GM12891 (cell line): ENCODE measurements at places on chromosomes 1 and 21.

DNA sequence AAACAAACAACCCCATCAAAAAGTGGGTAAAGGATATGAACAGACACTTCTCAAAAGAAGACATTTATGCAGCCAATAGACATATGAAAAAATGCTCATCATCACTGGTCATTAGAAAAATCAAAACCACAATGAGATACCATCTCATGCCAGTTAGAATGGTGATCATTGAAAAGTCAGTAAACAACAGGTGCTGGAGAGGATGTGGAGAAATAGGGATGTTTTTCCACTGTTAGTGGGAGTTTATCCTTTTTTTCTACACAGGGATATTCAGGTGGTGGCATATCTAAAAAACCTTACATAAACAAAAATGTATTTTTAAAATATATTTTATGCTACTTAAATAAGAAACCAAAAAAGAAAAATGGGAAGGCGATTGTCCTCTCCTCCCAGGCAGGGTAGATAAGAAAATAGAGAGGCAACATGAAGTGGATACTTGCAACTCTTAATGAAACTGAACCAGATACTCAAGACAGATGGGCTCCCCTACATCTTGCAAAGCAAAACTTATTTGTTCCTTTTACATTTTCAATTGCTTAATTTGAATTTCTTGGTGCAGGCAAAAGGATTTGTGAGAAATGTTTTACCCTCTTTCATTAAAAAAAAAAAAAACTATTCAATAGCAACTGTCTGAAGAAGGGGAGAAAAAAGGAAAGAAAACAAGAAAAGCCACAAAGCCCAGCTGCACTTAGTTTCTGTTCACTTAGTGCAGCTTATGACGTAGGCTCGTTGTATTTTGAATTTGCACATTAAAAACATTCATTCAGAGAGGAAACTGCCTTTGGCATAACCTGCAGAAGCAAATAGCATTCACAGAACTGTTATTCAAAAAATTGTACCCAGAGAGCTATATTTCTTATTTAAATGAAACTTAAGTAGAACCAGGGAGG lies 36.9 kb upstream of the RGS1 start:
- no peak for DNase-seq

DNA sequence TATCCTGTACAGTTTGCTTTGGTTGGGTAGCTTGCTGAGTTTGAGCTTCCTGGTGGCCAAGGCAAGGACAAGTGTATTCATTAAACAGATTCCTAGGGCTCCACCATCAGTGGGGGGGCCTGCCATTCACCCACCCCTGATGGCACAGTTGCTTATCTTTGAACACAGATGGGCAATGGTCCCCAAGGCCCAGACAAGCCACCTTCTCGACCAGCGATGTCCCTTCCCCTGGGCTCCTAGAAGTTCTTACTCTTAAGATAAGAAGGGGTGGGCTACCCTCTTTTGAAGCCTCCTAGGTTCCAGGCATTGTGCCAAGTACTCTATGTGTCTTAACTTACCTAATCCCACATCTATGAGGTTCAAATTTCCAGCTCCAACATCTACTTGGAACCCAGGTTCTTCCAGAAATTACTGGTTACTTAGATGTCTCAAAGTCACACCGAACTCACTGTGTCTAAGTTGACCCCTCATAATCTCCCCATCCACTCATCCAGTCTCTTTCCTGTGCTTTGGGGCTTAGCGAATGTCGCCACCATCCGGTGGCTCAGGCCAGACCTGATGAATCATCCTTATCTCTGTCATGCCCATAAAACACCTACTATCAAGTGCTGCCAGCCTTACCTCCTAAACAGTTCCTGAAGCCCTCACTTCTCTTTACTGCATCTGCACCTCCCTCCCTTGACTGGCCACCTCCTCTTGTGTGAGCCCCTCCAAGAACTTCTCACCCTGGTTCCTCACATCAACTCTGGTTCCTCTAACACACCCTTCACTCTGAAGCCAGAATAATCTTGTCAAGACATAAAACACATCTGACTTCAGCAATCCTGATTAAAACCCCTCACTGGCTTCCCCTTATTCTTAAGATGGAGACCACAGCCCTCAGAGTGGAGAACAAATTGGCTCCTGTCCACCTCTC lies 50.1 kb downstream of the KLHDC7A start:
- no peak for DNase-seq

DNA sequence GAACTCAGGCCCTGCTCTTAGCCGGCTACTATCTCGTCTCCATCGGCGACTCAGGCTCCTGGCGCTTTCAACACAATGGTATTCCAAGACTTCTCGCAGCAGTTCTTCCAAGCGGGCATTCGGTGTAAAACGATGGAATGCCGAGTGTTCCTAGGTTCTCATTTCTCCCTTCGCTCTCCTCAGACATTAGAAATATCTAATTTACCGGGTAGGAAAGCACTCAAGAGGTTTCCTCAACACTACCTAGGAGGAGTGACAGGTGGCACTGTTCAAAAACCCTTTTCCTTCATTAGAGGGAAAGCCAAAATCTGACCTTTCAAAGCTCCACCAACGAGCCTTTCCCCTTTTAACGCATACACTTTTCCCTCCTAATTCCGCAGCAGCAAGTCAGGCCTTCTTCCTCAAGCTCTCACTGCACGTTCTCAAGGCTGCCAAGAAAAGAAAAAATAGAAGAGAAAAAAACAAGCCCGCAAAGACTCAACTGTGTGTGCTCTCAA lies 601 bp downstream of the UBE2G2 start:
- peak; percentile 57 for DNase-seq

DNA sequence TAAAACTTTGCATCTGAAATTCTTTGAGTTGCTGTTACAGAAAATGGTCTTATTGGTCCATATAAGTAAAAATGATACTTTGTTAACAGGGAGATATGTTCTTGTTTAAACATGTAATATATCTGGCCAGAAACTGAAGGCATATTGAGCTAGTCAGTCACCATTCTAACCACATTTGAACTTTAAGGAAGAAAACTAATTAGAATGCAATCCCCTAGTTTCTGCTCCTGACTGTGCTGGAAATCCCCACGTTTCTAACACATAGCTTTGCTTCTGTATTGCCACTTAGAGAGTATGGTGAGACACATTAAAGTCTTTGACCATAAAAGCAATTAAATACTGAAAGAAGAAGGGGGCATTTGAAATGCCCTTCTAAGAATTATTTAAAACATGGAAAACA lies 32.1 kb upstream of the HIVEP3 start:
- no peak for DNase-seq

DNA sequence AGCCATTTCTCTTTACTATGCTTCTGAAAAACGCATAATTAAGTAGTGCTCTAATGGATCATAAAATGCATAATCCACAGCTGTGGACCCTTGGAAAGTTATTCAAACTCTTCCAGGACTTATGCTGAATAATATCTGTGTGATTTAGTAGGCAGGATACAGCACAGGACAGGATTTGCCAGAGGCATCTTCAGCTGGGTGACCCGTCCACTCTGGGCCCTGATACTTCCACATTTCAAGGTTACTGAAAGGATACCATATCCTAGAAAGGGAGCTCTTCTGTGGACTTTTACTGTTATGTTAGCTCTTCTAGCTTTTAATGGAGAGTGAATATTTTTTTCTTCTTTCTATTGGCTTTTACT lies 49.6 kb downstream of the MAP10 start:
- no peak for DNase-seq

GRCh38 chr1:84174051-84174556 lies 30.0 kb downstream of the PRKACB start:
- no peak for DNase-seq

GRCh38 chr1:241654019-241654418 lies 1.9 kb downstream of the WDR64 start:
- no peak for DNase-seq

DNA sequence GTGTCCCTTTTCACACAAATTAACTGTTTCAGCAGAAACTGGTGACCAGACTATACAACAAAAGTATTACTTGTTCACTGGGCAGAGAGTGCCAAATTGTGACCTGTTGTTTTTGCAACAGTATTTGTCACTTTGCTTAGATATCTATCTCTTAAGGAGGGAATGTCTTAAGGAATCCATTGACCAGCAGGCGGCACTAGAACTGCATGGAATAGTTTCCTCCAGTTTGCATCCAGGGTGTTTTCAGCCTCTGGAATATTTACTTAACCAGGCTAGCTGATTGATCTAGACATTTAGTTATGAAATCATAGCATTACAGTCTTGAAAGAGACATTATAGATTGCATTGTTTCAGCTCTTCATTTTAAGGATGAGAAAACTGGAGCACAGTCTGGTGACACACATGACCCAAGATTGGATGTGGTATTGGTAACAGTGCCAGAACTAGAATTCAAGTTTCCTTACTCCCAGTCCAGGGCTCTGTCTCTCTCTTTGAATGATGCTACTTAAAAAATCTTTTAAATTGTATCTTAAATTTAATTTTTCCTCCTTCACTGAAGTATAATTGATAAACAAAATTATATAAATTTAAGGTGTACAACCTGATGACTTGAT lies 16.9 kb downstream of the RPTN start:
- no peak for DNase-seq

- no peak for DNase-seq
These were observed 528.5 kb downstream of the ADGRL2 start for GRCh38 chr1:82329226-82329625.

DNA sequence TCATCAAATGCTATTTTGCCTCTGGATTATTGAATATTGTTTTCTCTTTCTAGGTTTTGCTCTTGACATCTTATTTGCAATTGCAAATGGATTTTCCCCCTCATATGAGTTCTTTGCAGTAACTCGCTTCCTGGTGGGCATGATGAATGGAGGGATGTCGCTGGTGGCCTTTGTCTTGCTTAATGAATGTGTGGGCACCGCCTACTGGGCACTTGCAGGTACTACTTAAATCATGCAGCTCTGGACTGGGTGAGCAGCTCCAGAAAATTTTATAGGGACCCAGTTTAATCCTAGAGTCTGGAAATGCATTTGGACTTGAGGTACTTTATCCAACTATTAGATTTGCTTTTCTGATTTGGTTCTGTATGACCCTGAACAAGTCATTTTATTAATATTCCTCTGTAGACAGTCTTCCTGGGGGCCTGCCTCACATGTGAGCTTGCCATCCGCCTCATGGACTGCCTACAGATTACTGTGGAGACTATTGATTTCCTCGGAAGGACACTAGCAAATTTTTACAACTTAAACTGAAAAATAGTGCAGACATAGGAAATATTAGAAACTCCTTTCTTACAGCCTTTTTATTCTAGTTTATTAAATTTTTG lies 44.5 kb downstream of the SLC22A15 start:
- DNase-seq = peak; percentile 38

DNA sequence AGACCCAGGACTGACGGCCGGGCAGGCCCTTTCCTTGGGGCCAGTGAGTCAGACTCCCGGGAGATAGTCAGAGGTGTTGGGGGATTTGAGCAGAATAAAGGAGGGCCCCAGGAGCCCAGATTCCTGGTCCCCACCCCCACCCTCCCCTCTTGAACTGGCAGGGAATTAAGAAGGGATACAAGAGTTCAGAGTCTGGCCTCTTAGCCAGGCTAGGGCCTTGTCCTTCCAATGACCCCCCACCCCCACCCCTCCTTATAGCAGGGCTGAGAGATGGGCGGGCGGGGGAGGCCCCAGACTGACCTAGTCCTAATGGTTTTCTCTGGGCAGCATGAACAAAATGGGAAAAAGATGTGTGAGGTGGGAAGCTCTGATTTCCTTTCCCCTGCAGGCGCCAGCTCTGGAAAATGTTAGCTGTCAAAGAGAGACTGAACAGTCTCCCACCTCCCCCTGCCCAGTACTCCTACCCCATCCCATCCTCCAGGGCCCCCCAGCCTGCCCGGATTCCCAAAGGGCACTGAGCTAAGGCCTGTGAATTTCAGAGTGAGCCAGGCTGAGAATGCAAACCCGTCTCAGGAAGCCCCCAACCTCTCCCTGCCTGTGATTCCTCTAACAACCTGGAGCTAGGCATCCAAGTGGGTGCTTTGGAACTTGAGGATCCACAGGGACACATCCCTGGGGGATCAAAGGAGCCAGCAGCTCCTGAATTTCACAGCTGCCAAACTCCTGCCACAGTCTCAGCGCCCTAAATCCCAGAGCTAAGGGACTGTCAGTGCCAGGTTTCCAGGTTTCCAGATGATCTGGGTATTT lies 5.8 kb upstream of the CRABP2 start:
- DNase-seq = no peak
